H9 (cell line): ENCODE measurements at places on chromosomes 7 and 10. TPM values are rescaled to one million over a fixed set of nuclear protein-coding genes. Genes with fewer than 3 reads are reported as not detected.

- H3K27me3 ChIP-seq = no peaks in the 10 kb centered on the region
- no peak overlapping the region for H3K4me3 ChIP-seq
- no peaks in the 10 kb centered on the region for H3K36me3 ChIP-seq
- no peak for DNase-seq
- H3K4me1 ChIP-seq = no peaks in the 10 kb centered on the region; the same call in 1 of the 2 replicates
Observed at GRCh38 chr10:1361411-1362105, 305.4 kb downstream of the WDR37 start.

Gene SLC25A13
- 68.9 and 71.7 TPM in 2 replicates for total RNA-seq

Gene FAM25G
- total RNA-seq = not detected in 2 replicates

- no peak for DNase-seq
- peaks cover 9% of the 10 kb centered on the region for H3K36me3 ChIP-seq
- no peaks in the 10 kb centered on the region for H3K4me1 ChIP-seq
- H3K27me3 ChIP-seq = no peaks in the 10 kb centered on the region
- H3K4me3 ChIP-seq = no peak overlapping the region
- H3K27ac ChIP-seq = no peak overlapping the region
Observed at GRCh38 chr7:42174391-42174912, 62.6 kb downstream of the GLI3 start.

GRCh38 chr10:100982916-100983830 is 4.1 kb downstream of the MRPL43 start:
- DNase-seq = peak; percentile 12
- no peaks in the 10 kb centered on the region for H3K27me3 ChIP-seq
- H3K27ac ChIP-seq = no peak overlapping the region
- no peaks in the 10 kb centered on the region; the same call in 1 of the 2 replicates for H3K4me1 ChIP-seq

Gene AFAP1L2
- total RNA-seq = 0.77 and 1.0 TPM in 2 replicates

DNA sequence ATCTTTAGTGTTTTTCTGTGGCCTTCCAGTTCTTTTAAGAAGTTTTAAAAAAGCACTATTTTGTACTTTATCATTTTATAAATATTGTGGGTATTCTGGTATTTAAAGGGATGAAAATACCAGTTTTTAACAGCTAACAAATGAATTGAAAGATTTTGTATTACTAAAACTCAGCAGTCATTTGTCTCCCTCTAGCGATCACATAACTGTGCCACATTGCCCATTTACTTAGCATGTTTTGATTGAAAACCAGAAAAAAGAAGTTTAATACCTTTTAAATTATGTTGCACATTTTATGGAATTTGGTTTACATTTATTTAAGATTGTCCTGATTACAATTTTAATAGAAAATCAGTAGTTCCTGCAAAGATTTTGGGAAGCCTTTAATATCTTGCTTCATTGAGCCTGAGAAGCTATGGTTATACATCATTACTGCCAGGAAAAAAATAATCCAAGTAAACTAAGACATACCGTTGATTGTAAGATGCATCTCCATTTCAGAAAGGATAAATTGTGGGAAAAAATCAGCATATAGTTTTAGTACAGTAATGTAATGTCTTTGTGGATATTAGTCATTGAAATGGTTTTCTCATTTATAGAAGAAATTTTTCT is 34.9 kb downstream of the TAX1BP1 start:
- H3K27ac ChIP-seq = no peak overlapping the region
- DNase-seq = no peak
- H3K27me3 ChIP-seq = no peaks in the 10 kb centered on the region
- no peaks in the 10 kb centered on the region for H3K4me1 ChIP-seq

- H3K4me1 ChIP-seq = no peaks in the 10 kb centered on the region
- H3K27me3 ChIP-seq = no peaks in the 10 kb centered on the region
- no peak overlapping the region for H3K4me3 ChIP-seq
- DNase-seq = no peak
- no peaks in the 10 kb centered on the region for H3K36me3 ChIP-seq
Observed at GRCh38 chr10:3803927-3804741, 19.1 kb upstream of the KLF6 start.

Gene DENND10
- total RNA-seq = 62.7 and 63.2 TPM in 2 replicates

- no peak overlapping the region for H3K4me3 ChIP-seq
- H3K36me3 ChIP-seq = no peaks in the 10 kb centered on the region
- H3K4me1 ChIP-seq = no peaks in the 10 kb centered on the region
- no peak overlapping the region for H3K27ac ChIP-seq
- no peak for DNase-seq
Observed at GRCh38 chr7:147809786-147810185, 780.8 kb upstream of the C7orf33 start.

Gene TRIM73
- 2.7 and 2.9 TPM in 2 replicates for total RNA-seq

GRCh38 chr10:47065903-47066302 is 154.7 kb downstream of the PTPN20 start:
- H3K36me3 ChIP-seq = no peaks in the 10 kb centered on the region
- no peaks in the 10 kb centered on the region for H3K4me1 ChIP-seq
- no peak overlapping the region for H3K27ac ChIP-seq
- H3K4me3 ChIP-seq = no peak overlapping the region
- DNase-seq = no peak

DNA sequence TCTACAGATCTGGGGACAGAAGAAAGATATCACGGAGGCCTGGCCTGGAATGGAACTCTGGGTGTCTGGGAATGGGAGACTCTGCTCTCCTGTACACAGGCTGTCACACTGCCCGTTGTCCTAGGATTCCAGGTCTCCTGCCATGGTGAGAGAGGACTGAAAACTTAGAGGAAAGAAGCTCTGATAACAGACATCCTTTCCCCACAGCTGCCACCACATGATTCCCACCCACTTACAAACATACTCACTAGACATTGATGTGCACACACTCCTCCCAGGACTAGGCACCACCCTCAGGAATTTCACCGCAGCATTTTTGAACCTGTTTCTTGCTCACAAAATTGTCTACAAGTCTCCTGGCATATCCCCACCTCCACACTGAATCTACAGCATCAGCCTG is 5.7 kb downstream of the ZNF92 start:
- peaks cover 2% of the 10 kb centered on the region; the same call in 1 of the 2 replicates for H3K4me1 ChIP-seq
- H3K27ac ChIP-seq = no peak overlapping the region
- H3K27me3 ChIP-seq = no peaks in the 10 kb centered on the region
- H3K36me3 ChIP-seq = peaks cover 48% of the 10 kb centered on the region
- no peak for DNase-seq

GRCh38 chr7:15929411-15929810 is 242.9 kb upstream of the MEOX2 start:
- DNase-seq = no peak
- H3K4me1 ChIP-seq = no peaks in the 10 kb centered on the region; the same call in 1 of the 2 replicates
- H3K36me3 ChIP-seq = no peaks in the 10 kb centered on the region
- H3K27ac ChIP-seq = no peak overlapping the region
- H3K4me3 ChIP-seq = no peak overlapping the region
- H3K27me3 ChIP-seq = no peaks in the 10 kb centered on the region; the same call in 1 of the 2 replicates

GRCh38 chr10:8615118-8615517 is 560.6 kb downstream of the GATA3 start:
- H3K4me1 ChIP-seq = no peaks in the 10 kb centered on the region
- no peaks in the 10 kb centered on the region for H3K27me3 ChIP-seq
- H3K27ac ChIP-seq = no peak overlapping the region
- H3K4me3 ChIP-seq = no peak overlapping the region
- peaks cover 5% of the 10 kb centered on the region; the same call in 2 of the 3 replicates for H3K36me3 ChIP-seq

Gene RAB11FIP2
- 15.0 and 18.4 TPM in 2 replicates for total RNA-seq

- no peak for DNase-seq
- no peaks in the 10 kb centered on the region for H3K27me3 ChIP-seq
- no peak overlapping the region for H3K4me3 ChIP-seq
- no peaks in the 10 kb centered on the region for H3K36me3 ChIP-seq
- no peak overlapping the region for H3K27ac ChIP-seq
- peaks cover 7% of the 10 kb centered on the region for H3K4me1 ChIP-seq
Observed at GRCh38 chr7:107091306-107091705, 46.8 kb downstream of the PRKAR2B start.

GRCh38 chr7:32259931-32260596 is 189.9 kb upstream of the PDE1C start:
- H3K36me3 ChIP-seq = no peaks in the 10 kb centered on the region
- H3K4me3 ChIP-seq = no peak overlapping the region
- no peak for DNase-seq
- no peaks in the 10 kb centered on the region for H3K27me3 ChIP-seq
- no peaks in the 10 kb centered on the region for H3K4me1 ChIP-seq
- H3K27ac ChIP-seq = no peak overlapping the region

Gene ARHGAP22
- 6.9 and 7.4 TPM in 2 replicates for total RNA-seq

DNA sequence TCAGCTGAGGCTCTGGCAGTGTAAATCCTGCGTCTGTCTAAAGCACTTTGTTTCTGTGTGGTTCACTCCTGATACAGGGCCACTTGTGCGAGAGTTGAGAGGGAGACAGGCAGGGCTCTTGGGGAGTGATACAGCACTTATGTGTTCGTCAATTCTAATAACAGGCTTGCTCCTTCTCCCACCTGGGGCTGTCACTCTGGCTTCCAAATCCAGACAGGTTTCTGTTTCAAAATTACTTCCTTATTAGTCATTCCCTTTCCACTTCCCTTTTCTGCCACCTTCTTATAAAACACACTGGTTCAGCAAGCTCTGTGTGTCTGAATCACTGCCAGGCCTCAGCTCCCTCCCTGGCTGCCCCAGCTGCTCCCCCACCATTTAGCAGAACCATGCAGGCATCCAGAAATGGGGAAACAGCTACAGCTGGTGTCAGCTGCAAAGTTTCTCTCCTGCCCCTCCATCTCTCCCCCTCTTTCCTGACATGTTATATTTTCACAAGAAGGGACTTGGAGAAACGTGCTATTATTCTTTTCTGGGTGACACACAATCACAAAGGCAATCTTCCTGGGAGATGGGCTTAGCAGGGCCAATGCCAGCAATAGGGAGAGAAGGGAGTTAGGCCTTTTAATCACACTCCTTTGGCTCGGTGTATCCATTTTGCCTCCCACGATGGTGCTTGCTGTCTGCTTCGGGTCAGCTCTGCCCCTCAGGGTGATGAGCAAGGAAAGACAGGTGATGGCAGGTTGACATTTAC is 58.4 kb upstream of the ZNRF2 start:
- no peak overlapping the region for H3K27ac ChIP-seq
- no peak overlapping the region for H3K4me3 ChIP-seq
- no peaks in the 10 kb centered on the region for H3K27me3 ChIP-seq
- no peaks in the 10 kb centered on the region for H3K36me3 ChIP-seq

DNA sequence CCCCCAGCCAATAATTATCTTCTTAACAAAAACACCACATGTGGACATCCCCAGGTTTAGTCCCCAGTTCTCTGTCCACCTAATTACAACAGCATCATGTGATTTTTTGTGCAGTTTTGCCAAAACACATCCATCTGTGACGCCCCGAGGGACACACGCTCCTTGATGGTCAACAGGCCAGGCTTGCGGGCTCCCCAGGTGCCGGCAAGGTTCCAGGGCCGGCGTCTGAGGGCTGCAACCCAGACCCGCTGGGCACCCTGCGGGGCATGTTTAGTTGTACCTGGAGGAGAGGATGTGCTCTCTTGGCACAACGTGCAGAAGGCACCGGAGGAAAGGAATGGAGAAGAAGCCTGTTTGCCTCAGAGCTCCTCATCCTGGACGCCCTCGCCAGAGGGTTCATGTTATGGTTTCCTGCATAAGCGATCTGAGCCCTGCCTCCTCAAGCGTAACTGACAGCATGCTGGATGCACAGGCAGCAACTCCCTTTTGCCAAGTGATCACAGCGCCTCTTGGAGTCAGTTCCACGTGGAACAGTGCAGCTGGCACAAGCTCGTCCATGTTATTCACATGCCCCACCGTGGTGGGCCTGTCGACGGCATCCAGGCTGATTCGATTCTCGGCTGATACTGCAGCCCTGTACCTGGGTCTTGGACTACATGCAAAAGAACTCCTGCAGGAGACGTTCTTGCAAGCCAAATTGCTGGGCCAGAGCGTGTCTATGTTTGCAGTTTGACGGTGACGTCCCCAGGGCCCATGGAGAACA is 41.6 kb downstream of the JAKMIP3 start:
- no peaks in the 10 kb centered on the region for H3K4me1 ChIP-seq
- DNase-seq = peak; percentile 23
- no peaks in the 10 kb centered on the region for H3K36me3 ChIP-seq
- H3K27me3 ChIP-seq = no peaks in the 10 kb centered on the region
- H3K4me3 ChIP-seq = no peak overlapping the region

Gene GIMAP7
- total RNA-seq = not detected in 2 replicates

- H3K27ac ChIP-seq = no peak overlapping the region
- no peaks in the 10 kb centered on the region for H3K4me1 ChIP-seq
- no peaks in the 10 kb centered on the region for H3K27me3 ChIP-seq
- no peak for DNase-seq
- no peak overlapping the region for H3K4me3 ChIP-seq
Observed at GRCh38 chr7:7175075-7175695, 7.2 kb upstream of the C1GALT1 start.

DNA sequence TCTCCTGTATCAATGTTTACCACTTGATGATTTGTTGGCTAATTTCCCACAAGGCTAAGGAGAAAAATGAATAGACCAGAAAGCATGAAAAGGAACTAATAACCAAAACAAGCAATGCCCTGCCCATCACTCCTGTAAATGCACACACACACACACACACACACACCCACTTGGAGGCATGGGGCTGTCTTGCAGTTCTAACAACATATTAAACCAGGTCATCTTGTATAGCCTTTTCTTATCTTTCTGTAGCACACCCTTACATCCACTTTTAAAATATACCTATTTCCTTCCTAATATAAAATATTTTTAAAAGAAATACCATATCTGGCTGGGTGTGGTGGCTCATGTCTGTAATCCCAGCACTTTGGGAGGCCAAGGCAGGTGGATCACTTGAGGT is 105.3 kb downstream of the CTTNBP2 start:
- peaks cover 16% of the 10 kb centered on the region for H3K36me3 ChIP-seq
- no peaks in the 10 kb centered on the region for H3K4me1 ChIP-seq
- no peak for DNase-seq
- H3K4me3 ChIP-seq = no peak overlapping the region
- no peaks in the 10 kb centered on the region for H3K27me3 ChIP-seq
- H3K27ac ChIP-seq = no peak overlapping the region

Gene AOC1
- 0.11 and 0.28 TPM in 2 replicates for total RNA-seq

GRCh38 chr10:77428691-77429395 is 208.8 kb downstream of the KCNMA1 start:
- H3K4me3 ChIP-seq = no peak overlapping the region
- no peaks in the 10 kb centered on the region for H3K27me3 ChIP-seq
- H3K4me1 ChIP-seq = no peaks in the 10 kb centered on the region
- DNase-seq = peak; percentile 69
- H3K36me3 ChIP-seq = no peaks in the 10 kb centered on the region

Gene ARHGEF35
- 18.6 and 19.2 TPM in 2 replicates for total RNA-seq

DNA sequence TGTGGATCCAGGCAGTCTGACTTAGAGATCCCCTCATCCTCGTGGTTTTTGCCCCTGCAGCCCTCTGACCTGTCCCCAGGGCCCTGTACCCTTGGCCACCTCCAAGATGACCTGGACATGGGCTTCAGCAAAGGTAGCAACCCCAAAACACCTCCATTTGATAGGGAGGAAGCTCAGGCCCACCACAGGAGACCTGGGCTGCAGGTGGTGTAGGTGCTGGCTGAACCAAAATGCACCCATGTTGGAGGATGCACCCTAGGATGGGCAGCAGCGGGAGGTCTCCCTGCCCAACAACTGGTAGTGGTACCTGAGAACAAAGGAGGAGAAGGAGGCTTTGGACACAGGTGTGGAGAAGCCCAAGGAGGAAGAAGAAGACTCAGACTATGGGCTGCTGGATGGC is 188.7 kb downstream of the ZNF716 start:
- no peaks in the 10 kb centered on the region for H3K4me1 ChIP-seq
- no peaks in the 10 kb centered on the region for H3K27me3 ChIP-seq
- peaks cover 5% of the 10 kb centered on the region; the same call in 1 of the 2 replicates for H3K36me3 ChIP-seq
